Hair follicle dermal papilla cell (primary cell): ENCODE measurements at places on chromosomes 6 and 20. TPM values are rescaled to one million over a fixed set of nuclear protein-coding genes. Genes with fewer than 3 reads are reported as not detected.

PTGIS gene
- 6.3 and 15.2 TPM in 2 replicates for total RNA-seq

SEL1L2 gene
- total RNA-seq = not detected in 2 replicates

PMEPA1 gene
- total RNA-seq = 13.8 and 16.8 TPM in 2 replicates

GPX5 gene
- not detected in 2 replicates for total RNA-seq

DDO gene
- total RNA-seq = 0.16 and 0.24 TPM in 2 replicates

RFX6 gene
- total RNA-seq = not detected in 2 replicates

MRPL18 gene
- total RNA-seq = 47.8 and 50.6 TPM in 2 replicates

HDGFL1 gene
- not detected in 2 replicates for total RNA-seq

DNAH8 gene
- under 0.01 TPM in 1 of 2 replicates, not detected in the other for total RNA-seq

MCHR2 gene
- not detected in 2 replicates for total RNA-seq

APOM gene
- total RNA-seq = 0.65 and 1.2 TPM in 2 replicates

MAP7 gene
- 1.9 and 3.7 TPM in 2 replicates for total RNA-seq
